ENCODE measurements at places on chromosomes 3 and 15. TPM values are rescaled to one million over a fixed set of nuclear protein-coding genes. Genes with fewer than 3 reads are reported as not detected.

GP5 gene
- 0.71 TPM for polyA plus RNA-seq

CCR1 gene
- 6.1 TPM for polyA plus RNA-seq

GRK7 gene
- 0.19 TPM for polyA plus RNA-seq

GRCh38 chr3:150783920-150784746, 21.2 kb upstream of the SIAH2 start:
- no peak for DNase-seq

DNA sequence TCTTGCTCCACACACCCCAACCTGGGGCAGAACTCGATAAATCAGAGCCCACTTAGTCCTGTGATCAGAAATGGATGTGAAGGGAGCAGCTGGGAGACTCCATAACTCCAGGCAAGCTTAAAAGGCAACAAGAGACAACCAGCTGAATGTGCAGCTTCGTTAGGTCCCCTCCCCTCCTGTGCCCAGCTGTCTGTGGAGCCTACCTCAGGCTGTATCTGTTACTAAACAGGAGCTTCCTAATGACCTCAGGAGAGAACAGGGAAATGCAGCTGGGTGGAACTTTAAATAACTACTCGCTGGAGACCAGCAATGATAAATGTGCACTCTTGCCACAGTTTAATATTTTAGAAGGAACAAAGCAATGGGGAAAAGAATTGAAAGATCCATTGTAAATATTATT, 25.9 kb downstream of the SLC9A9 start:
- no peak for DNase-seq

DNA sequence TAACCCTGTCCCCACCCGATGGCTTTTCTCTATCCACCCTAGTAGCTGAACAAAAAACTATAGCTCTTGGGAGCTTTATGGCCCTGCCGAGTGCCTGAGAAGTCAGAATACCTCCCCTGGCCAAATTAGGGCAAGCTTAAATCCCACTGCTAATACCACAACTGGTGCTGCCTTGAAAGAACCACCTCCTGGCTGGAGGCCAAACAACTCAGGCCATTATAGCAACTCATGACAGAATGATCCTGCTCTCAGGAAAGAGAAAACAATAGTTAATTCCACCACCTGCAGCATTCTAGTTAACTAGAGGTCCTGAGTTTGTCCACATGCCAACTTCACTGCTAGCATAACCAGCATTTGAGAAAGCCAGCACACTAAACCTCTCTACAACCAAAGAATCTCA, 123.2 kb downstream of the RTP4 start:
- DNase-seq: no peak

Data from left lung (tissue), 14 donors.